ENCODE measurements at places on chromosomes 1 and 21. TPM values are rescaled to one million over a fixed set of nuclear protein-coding genes. Genes with fewer than 3 reads are reported as not detected.

The NUP210L gene
- total RNA-seq: not detected

GRCh38 chr1:223765719-223766340, 53.5 kb downstream of the CAPN2 start:
- no peak overlapping the region for H3K27ac ChIP-seq
- no peak overlapping the region for H3K4me3 ChIP-seq
- no peaks in the 10 kb centered on the region for H3K36me3 ChIP-seq
- no peak for DNase-seq

GRCh38 chr1:100882698-100883097, 11.9 kb downstream of the EXTL2 start:
- H3K27me3 ChIP-seq: no peaks in the 10 kb centered on the region
- no peak overlapping the region for H3K27ac ChIP-seq
- H3K4me1 ChIP-seq: no peaks in the 10 kb centered on the region

The OR10J1 gene
- total RNA-seq: not detected

DNA sequence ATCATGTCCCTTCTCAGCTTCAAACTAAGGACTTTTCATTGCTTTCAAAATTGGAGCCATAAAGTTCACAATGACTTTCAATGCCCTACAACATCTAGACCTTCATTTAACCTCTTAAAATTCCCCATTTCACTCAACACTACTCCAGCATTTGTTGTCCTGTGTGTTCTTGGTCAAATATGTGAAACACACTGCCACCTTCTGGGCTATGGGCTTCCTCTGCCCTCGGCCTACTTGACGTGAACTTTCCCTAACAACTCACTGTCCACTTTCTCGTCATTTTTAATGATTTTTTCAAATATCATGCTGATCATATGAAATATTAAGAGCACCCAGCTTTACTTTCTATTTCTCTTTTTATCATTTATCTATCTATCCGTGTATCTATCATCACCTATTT, 2018.4 kb downstream of the NCAM2 start:
- H3K4me3 ChIP-seq: no peak overlapping the region
- no peaks in the 10 kb centered on the region for H3K36me3 ChIP-seq
- no peaks in the 10 kb centered on the region for H3K4me1 ChIP-seq
- H3K27ac ChIP-seq: no peak overlapping the region

- H3K4me1 ChIP-seq: no peaks in the 10 kb centered on the region
- no peaks in the 10 kb centered on the region for H3K36me3 ChIP-seq
- DNase-seq: no peak
- H3K27ac ChIP-seq: no peak overlapping the region
Measured at GRCh38 chr1:208631506-208631905, 387.3 kb upstream of the PLXNA2 start.

DNA sequence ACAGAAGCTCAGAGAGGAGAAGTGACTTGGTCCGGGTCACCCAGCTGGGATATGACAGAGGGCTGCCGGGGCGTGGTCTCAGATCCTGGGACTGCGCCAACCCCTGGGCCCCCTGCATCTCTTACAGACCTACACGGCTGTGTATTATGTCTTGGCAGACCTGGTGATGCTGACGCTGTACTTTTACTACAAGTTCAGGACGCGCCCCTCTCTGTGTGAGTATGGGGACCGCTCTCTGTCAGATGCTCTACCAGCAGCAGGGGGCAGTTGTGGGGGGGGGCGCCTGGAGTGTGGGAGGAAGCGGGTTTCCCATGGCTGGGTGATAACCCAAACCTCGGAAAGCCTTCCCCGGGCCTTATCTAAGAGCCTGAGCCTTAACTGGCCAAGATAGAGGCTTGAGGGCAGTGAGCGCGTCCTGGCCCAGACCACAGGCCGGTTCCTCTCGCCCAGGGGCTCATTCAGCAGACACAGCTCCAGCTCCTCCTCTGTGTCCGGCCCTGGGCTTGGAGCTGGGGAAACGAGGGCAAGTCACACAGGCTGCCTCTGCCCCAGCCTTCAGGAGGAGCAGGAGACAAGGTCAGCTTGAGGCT, 13.3 kb downstream of the SLC66A1 start:
- H3K36me3 ChIP-seq: peaks cover 4% of the 10 kb centered on the region
- no peaks in the 10 kb centered on the region for H3K27me3 ChIP-seq

DNA sequence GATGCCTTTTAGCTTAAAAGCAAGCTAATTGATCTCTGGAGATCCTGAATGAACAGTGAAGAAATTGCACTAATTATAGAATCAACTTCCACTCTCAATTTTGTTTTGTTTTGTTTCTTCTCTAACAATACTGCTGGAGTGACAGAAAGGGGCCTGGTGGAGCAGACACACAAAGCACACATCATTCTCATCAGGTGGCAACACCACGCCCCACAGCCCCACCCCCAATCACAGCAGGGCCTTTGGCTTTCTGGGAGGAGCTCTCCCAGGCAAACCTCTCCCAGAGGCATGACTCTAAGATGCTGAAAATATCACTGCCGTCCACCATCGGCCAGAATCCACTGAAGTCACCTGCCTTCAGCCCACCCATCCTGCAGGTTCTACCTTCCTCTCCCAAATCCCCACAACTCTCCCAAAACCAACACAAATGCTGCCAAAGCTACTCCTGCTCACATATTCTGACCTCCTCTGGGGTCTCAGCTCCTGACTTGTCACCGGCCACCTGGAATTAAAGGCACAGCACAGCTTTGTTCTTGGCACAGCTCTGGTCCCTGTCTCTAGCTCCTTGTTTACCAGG, 120.7 kb downstream of the GRIK3 start:
- no peak for DNase-seq
- peaks cover 5% of the 10 kb centered on the region for H3K4me1 ChIP-seq
- no peak overlapping the region for H3K4me3 ChIP-seq
- no peaks in the 10 kb centered on the region for H3K27me3 ChIP-seq

DNA sequence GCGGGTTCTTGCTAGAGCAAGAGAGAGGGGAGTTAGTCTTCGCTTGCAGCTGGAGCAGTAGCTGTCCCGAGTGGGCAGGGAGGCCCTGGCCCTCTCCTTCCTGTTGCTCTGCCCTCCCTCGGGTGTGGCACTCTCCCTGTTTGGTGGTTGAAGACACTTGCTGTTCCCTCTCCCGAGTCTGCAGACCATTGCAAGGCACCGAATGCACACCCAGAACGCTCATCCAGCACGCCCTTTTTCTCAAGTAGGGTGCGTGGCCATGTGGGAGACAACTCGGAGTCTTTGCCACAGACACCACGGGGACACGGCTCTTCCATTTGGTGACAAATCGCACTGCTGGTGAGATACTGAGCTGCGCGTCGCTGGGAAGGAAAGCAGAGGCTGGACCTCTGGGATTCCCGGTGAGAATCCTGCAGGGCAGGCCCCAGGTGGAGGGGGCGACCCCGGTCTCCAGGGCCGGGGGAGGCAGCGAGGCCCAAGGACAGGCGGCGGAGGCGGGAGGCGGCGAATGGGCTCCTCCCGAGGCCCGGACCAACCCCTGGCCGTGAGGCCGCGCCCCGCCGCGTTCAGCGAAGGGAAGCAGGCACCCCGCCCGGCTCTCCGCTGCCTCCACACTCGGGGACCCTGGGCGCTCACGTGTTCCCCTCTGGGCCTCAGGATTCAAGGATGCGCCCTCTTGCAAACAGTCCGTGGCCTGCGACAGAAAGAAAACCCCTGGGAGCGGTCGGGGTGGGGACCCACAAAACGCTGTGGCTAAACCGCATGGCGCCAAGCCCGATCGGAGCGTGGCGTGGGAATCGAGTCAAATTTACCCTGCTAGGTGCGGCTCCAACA, 10.4 kb upstream of the TMEM200B start:
- H3K4me1 ChIP-seq: no peaks in the 10 kb centered on the region
- no peaks in the 10 kb centered on the region for H3K27me3 ChIP-seq
- H3K27ac ChIP-seq: no peak overlapping the region

GRCh38 chr1:84775535-84775920, 85.3 kb upstream of the SSX2IP start:
- DNase-seq: no peak
- no peak overlapping the region for H3K4me3 ChIP-seq
- H3K36me3 ChIP-seq: no peaks in the 10 kb centered on the region
- no peaks in the 10 kb centered on the region for H3K4me1 ChIP-seq
- no peak overlapping the region for H3K27ac ChIP-seq

DNA sequence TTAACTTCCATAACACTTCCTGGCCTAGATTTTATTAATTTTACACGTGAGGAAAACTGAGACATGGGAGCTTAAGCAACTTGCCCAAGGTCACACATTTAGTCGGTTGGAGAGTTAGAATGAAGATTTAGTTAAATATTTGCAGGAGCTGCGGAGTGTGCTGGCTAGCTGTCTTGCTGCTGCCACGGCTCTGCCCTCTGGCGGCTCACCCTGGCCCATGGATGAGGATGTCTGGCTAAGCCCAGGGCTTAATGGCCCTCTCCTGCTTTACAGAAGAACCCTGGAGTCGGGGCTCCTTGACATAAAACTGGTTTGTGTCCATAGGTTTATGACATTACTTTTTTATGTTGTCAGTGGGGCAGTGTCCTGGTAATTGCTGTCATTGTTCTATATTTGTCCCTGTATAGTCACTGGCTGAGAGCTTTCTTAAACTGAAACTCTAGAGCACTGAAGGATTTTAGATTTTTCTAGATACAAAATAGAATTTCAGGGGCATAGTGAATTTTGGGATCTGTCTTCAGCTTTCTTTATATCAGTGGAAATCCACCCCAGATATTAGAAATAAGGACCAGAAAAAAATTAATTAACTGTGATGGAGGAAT, 88.9 kb upstream of the WLS start:
- no peak overlapping the region for H3K27ac ChIP-seq
- no peaks in the 10 kb centered on the region for H3K4me1 ChIP-seq
- H3K27me3 ChIP-seq: no peaks in the 10 kb centered on the region
- H3K36me3 ChIP-seq: no peaks in the 10 kb centered on the region

The TSPAN1 gene
- 0.18 TPM for total RNA-seq

Data from GM12878 (cell line).